ENCODE measurements at places on chromosomes 13 and 19.

- DNase-seq: no peak
Observed at GRCh38 chr13:97468331-97468730, 34.4 kb downstream of the RAP2A start.

DNA sequence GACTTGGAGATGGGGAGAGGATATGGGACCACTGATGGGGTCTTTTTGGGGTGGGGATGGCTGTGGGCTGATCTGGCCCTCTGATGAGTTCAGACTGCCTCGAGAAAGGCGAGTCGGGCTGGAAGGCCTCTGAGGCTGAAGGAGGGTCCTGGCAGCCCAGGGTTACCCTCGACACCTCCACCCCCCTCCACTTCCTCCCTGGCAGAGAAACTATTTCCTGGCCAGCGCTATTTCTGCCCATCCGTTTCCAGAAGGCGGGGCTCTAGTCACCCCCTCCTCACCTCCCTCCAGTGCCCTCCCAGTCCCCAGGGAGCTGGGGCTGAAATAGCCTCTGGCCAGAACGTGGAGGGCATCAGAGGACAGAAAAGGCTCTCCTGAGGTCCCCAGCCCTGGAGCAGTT lies 9.7 kb downstream of the EXOC3L2 start:
- DNase-seq: no peak

GRCh38 chr13:37531049-37531448 lies 67.5 kb downstream of the POSTN start:
- DNase-seq: no peak

DNA sequence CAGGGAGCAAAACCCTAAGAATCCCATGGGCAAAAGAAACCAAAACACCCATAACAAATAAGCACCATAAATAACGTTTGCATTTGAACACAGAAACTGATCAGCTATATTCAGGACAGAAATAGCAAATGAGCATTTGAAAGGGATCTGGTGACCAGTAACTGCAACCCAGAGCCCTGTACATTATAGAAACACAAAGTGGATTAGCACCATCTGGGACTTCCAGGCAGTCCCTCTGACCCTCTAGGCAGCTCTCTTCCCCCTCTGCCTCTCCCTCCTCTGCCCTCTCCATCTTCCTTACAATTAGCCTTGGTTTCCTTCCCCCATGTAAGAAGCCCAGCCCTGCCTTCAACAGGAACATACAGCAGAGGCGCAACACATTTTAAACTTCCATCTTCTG lies 215.0 kb downstream of the DCLK1 start:
- DNase-seq: no peak

DNA sequence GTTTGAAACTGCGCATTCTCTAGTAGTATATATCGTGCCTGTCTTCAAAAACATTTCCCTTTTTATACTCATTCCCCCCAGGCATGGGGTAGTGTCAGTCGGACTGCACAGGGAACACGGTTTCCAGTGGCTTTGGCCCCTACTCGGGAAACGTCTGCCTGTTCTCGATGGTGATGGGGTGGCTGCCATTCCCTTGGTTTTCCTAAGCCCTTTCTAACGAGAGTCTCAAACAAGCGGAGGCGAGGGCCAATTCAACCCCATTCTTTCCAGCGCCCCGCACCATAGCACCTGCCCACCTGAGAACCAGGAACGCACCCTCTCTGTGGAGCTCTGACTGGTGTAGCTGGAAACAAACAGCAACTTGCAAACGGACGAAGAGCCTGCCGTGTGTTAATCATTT lies 127.6 kb downstream of the STK24 start:
- DNase-seq: no peak

- no peak for DNase-seq
Observed at GRCh38 chr19:13717194-13717643, 47.1 kb upstream of the MRI1 start.

DNA sequence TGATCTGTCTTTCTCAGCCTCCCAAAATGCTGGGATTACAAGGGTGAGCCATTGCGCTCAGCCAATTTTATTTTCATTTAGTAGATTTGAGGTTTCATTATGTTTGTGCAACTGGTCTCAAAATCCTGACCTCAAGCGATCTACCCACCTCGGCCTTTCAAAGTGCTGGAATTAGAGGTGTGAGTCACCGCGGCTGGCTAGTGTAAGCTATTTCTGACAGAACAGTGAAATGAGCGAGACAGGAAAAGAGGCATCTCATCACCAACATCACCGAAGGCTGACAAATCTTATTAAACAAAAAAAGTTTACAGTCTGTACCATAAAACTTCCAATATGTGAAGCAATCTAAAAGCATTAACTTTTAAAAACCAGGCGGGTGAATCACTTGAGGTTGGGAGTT lies 12.2 kb upstream of the ZNF888 start:
- DNase-seq: no peak

Measured in CD4-positive, alpha-beta T cell treated with Interleukin-12 subunit alpha and Interleukin-12 subunit beta, for 1 hour (primary cell).